ENCODE measurements at places on chromosomes 5 and 9.

- no peak for DNase-seq
These were observed 22.0 kb downstream of the FNIP1 start for GRCh38 chr5:131774652-131775367.

DNA sequence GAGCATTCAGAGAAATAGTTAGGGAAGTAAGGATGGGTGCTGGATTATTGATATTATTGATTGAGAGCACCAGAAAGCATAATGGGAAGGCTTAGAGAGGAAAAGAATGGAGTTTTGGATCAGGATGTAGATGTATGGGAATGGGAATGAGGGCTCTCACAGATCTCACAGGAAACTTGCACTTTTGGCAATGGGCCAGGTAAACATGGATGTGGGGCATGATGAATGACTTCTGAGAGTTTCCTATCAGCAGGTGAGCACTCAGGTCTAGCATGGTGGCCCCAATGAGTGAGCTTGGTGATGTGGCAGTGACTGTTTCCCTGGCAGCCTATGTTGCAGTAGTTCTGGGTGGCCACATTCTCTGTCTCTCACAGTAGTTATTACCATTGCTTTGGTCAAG, 283.8 kb downstream of the FBXL7 start:
- no peak for DNase-seq

DNA sequence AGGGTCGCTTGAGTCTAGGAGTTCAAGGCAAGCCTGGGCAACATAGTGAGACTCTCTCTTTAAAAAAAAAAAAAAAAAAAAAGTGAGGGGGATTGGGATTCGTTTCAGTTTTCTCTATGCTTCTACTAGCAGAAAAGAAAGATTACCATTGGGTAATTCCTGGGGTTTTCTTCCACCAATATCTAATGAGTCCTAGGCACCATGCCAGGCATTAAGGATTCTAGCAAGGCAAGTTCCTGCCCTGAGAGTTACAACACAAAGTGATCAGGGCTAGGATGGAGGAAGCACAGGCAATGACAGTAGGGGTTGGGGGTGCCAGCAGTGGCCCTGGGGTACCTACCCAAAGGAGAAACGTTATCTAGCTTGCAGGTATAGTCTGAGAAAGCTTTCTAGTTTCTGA, 90.8 kb downstream of the PCDH1 start:
- DNase-seq: no peak

GRCh38 chr5:173090639-173091038, 34.5 kb downstream of the CREBRF start:
- no peak for DNase-seq

DNA sequence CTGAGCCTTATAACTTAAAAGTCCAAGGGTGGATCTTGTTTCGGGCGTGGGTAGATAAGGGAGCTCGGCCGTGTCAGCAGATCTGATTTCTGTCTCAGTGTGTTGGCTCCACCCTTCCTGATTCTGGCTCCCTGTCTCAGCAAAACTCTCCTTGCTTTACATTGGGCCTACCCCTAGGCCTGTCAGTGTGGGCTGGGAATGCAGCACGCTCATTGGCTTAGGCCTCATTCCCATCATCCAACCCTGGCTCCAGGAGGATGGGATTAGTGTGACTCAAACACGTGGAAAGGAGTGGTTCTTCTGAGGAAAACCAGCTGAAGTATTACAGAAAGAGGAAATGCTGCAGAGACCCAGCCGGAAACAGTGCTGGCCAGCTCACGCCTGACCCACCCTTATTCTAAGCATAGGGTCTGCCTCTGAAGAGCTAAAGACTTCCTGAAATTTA, 59.9 kb downstream of the ZFAND5 start:
- DNase-seq: peak; percentile 31

DNA sequence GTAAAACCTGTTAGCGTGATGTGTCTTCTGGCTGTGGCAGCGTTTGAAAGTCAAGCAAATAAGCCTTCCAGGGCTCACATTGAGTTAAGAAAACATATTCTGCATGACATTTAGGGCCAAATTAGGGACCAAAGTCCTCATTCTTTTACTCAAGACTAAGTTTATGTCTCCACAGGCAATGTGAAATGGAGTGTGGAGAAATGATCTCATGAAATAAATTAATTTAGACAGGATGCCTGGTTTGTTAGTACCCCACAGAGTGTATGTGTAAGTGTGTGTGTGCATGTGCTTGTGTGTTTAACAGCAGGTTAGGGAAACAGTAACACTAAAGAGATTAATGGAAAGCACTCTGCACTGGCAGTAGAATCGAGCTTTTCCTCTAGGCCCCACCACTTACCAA, 82.9 kb upstream of the SNX2 start:
- DNase-seq: no peak

DNA sequence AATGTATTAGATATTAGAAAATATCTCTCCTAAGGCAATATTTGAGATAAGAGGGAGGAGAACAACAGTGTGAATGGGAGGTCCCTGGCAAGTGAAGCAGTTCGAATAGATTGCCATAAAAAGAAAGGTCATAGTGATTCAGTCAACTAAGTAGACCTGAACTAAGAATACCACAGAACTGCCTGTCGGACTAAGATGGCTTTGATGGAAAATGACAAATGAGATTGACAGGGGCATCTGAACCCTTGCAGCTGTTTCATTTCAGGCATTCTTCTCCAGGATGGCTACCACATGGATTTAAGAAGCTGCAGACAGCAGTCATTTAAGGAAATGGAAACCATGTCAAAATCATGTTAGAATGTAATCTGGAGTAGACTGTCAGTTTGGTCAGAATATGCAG, 308.4 kb upstream of the MEF2C start:
- DNase-seq: no peak

- DNase-seq: no peak
These were observed 947 bp upstream of the MARCHF3 start for GRCh38 chr5:127031147-127031862.

DNA sequence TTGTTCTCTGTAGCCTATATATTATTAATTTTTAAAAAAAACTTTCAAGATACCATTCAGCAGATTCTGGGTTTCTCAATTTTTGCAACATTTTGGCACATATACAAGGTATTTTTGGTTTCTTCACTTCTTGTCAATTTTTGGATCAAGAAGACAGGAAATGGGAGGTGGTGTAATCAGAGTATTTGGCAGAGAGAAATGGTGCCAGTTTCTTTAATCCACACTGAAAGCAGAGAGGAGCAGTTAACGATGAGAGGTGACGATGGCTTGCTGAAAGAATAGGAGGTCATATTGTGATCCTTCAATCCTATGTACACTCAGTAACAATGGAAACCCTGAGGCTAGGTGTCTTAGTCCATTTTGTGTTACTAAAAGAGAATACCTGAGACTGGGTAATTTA, 16.4 kb downstream of the NNT start:
- no peak for DNase-seq

- DNase-seq: no peak
These were observed 333.6 kb downstream of the PIK3R1 start for GRCh38 chr5:68548959-68549676.

DNA sequence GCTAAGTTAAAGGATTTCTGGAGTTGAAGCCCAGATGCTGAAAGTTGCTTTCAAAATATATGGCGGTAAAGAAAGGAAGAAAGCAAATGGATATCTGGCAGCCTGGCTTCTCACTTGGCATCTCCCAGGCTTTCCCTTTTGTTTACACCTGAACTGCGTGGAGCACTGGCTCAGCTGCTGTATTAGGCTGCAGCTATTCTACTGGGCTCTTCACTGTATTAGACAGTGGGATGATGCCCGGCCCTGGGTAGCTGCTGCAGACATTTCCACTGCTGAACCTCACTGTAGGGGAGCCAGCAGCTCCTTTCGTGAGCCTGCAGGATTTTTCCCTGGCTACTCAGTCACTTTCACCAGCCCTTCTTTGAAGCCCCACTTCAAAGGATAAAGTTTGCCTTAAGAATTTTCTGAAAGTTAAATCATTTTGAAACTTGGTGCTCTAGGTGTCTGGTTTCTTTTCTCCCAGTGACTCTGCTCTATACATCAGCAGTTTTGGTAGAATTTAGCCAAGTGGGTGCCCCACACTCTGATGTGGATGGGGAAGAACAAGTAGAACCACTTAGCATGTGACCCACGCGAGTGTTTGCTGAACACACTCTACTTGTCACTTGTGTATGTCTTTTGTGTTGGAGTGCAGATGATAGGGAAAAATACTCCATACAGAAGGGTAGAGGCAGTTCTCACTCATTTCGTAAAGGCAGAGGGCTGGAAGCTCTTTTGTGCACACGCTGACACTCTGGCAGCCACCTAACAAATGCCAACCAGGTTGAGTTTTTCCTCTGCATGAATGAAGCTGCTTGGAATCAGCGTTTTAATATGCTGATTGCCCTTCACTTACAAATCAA, 49.9 kb downstream of the C9orf152 start:
- no peak for DNase-seq

GRCh38 chr9:28056006-28056405, 482.7 kb upstream of the C9orf72 start:
- no peak for DNase-seq

DNA sequence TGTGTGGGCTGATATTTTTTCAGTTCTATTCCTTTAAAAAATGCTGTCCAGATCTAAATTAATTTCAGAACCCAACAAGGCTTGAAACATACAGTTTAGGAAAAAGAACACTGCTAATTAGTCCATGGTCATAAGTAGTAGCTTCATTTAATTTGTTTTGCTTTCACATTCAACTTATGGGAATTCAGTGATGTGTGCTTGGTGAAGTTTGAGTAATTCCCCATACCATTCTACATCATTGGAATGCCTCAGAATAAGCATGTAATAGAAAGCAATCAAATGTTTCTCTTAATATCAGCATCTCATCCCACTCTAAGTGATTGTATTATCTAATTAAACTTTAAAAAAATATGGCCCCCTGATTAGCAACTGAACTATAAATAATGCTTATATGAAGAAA, 2.7 kb downstream of the CNTLN start:
- DNase-seq: no peak

GRCh38 chr9:89468281-89468960, 29.5 kb downstream of the SEMA4D start:
- no peak for DNase-seq

DNA sequence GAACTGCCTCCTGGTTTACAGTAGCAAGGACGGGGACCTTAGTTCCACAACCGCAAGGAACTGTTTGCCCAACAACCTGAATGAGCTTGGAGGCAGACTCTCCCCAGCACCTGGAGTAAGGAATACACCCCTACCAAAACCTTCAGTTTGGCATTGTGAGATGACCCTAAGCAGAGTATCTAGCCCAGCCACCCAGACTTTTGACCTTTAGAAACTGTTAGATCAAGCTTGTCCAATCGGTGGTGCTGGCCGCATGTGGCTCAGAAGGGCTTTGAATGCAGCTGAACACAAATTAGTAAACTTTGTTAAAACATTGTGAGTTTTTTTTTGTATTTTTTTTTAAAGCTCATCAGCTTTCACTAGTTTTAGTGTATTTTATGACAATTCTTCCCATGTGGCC, 86.9 kb upstream of the C9orf72 start:
- DNase-seq: no peak

DNA sequence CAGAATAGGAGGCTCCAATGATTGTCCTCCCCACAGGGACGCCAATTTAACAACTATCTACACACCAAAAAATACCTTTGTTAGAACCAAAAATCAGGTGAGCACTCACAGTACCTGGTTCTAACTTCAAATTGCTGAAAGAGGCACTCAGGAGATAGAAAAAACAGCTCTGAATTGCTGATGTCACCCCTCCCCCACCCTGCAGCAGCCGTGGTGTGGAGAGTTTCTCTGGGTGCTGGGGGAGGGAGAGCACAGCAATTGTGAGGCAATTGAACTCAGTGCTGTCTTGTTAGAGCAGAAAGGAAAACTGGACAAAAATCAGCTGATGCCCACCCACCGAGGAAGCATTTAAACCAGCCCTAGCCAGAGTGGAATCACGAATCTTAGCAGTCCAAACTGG, 41.8 kb downstream of the TNFSF8 start:
- no peak for DNase-seq

- DNase-seq: no peak
These were observed 47.1 kb downstream of the DMAC1 start for GRCh38 chr9:7752481-7752880.

GRCh38 chr5:176190886-176191755, 47.1 kb upstream of the SIMC1 start:
- no peak for DNase-seq

DNA sequence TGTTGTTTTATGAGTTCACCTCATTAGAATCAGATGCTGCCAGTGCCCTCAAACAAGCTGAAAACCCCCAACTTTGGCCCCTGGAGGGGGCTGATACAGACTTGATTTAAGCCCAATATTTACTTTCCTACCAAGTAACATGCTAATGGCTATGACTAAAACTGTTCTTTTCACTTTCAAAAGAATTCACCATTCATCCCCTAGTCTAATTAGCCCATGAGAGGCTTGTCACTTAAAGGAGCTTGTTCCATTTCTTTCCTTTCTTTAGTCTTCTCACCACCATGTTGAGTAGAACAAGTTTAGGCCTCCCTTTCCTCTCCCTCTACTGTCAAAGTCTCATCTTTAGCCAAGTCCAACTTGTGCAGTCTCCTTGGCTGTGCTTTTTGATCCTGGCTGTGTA, 50.4 kb downstream of the EPB41L4B start:
- no peak for DNase-seq

DNA sequence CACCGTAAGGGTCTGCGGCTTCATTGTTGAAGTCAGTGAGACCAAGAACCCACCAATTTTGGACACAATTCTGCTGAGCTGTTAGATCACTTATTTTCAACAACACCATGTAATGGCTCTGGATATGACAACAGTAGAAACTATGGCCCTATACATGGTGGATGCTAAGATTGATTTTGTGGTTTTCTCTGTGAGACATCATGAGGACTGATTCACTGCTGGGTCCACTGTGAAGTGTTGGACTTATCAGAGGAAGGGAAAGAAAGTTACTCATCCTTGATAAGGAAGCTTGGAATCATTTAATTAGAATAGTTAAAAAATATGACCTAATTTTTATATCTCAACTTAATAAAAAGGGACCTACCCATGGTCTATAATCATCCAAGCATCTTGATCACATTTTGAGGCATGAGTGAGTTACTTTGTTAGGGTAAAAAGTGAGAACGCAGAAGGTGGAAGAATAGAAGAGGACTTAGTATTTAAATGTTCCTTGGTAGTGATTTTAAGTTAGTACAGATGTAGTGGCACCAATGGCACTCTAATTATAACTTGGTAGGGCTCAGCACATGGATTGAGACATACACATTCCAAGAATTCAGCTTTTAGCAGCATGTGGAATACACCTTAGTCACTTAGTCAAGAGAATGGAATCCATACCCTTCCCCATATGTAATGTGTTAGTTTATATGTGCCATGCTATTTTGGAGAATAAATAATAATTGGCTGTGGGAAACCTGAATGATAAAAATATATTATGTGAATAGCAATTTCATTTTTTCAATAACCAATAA, 123.5 kb upstream of the CD180 start:
- DNase-seq: no peak

GRCh38 chr9:98491828-98492227, 216.9 kb downstream of the GABBR2 start:
- DNase-seq: no peak

- DNase-seq: no peak
These were observed 448 bp upstream of the GPRIN1 start for GRCh38 chr5:176610435-176610773.

GRCh38 chr9:38413283-38413682, 11.0 kb downstream of the IGFBPL1 start:
- DNase-seq: no peak

GRCh38 chr9:136764301-136764891, at the start of gene LCN15:
Gene LCN15, minus strand, starts transcription at chr9:136764518. Its CDS starts 30 bp downstream, at chr9:136764488.
- DNase-seq: no peak

- no peak for DNase-seq
These were observed 324.0 kb downstream of the NDUFS4 start for GRCh38 chr5:53884417-53884816.

GRCh38 chr9:127199001-127199791, 65.4 kb upstream of the GARNL3 start:
- peak; percentile 57 for DNase-seq

All from hippocampal formation (tissue), 2 donors.